ENCODE measurements at places on chromosomes 6 and 20.

DNA sequence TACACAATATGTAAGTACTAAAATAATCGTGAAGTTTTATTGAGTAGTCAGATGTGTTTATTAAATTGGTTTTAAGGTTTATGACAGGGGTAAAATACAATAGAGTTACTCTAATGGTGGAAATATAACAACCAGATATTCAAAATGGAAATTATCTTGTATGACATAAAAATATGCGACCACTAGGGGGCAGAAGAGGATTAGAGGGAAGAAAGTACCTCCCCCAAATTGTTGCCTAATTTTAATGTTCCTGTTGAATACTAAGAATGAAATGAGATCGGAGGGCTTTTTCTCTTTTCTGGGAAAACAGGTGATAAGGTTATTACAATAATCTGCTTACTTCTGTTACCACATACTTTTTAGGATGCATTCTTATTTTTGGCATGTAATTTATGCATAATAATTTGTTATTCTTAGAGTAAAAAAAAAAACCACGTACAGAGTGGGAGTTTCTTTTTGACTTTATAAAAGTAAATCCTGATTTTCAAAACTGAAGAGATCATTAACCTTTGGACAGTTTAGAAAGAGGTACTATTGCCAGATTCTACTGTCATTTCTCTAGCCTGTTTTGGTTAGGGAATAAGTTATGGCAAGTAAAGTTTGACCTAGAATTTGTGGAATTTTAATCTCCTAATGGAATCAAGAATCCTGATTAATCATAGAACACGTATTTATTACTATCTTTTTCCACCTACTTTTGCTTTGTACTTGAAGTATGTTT, 159.2 kb downstream of the CD109 start:
- peak; percentile 89 for DNase-seq

DNA sequence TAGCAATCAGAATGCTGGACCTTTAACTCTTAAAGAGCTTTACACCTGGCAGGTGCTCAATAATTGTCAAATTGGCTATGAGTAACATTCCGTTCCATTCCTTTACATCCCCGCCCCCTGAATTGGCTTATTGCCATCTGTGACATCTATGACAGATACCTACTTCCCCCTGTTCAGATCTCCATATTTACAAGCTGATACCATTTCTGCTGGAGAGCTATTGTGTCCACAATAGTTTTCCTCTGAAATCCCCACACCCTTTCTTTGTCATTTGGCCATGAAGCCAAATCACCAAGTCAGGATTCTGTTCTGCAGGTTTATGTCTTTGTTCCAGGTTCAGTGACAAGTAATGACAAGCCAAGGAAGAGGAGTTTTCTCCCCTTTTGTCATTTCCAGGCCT, 3.2 kb downstream of the CDH26 start:
- DNase-seq: no peak

- no peak for DNase-seq
Observed at GRCh38 chr6:159108426-159108985, 60.7 kb upstream of the FNDC1 start.

DNA sequence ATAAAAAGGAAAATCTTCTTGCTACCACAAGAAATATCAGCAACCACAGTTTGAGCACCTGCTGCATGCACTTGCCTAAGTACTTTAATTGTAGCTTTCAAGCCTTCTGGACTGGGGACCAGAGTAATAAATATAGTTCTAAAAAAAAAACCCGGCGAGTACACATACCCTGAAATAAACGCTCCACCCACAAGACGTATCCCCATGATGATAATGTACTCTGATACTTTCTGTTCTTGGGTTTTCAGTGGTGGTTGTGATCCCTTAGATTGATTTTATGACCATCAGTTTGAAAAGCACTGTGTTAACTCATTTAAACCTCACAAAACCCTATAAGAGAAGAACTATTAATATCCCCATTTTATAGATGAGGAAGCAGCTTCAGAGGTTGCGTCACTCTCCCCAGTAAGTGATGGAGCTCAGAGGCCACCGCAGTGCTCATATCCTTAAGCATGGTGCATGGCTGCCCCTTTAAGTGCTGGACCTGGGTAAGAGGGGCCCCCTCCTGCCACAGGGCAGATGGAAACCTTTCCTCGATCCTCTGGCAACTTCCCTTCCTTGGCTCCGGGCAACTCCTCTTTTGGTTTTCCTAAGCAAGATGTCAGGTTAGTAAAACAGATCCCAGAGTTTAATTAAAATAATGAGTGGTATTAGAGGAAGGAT, 67.3 kb downstream of the KCNB1 start:
- no peak for DNase-seq

DNA sequence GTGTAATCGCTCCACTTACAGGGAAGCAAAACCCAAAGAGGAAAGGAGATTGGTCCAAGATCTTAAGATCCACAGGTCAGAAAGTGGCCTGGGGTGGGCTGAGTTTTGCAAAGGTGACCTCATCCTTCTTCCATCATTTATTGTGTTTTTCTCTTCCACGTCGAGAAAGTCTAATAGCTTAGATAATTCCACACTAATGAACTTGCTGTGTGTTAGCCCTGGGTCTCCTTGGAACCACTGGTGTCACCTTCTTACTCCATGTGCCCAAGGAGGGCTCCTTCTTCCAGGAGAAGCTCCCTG, 1.7 kb downstream of the SLC13A3 start:
- DNase-seq: no peak
